Stomach (tissue), 19 donors: ENCODE measurements at places on chromosomes 4 and X. TPM values are rescaled to one million over a fixed set of nuclear protein-coding genes. Genes with fewer than 3 reads are reported as not detected.

- no peak for DNase-seq
These were observed 146.4 kb upstream of the EDNRA start for GRCh38 chr4:147334478-147334877.

DIAPH2 gene
- total RNA-seq: 52.5 TPM

- no peak for DNase-seq
These were observed 84.9 kb downstream of the RAB28 start for GRCh38 chr4:13399257-13399656.

MAP7D2 gene
- not detected for total RNA-seq

DNA sequence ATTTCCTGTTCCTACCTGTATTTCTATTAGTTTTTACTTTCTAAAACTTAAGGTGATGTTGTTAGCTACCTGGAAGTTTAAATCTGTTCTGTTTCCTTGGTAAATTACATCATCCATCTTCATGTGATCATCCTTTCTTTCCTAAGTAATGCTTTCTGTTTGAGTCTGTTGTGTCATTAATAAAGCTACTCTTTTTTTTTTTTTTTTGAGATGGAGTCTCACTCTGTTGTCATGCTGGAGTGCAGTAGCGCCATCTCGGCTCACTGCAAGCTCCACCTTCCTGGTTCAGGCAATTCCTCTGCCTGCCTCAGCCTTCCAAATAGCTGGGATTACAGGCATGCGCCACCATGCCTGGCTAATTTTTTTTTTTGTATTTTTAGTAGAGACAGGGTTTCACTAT lies 73.3 kb downstream of the FIP1L1 start:
- no peak for DNase-seq

ENPP6 gene
- 3.5 TPM for total RNA-seq

GRCh38 chr4:184655889-184656869 lies 6.6 kb downstream of the PRIMPOL start:
- no peak for DNase-seq

- no peak for DNase-seq
These were observed 71.4 kb upstream of the TTC29 start for GRCh38 chr4:147017081-147017480.

CXorf51A gene
- not detected for total RNA-seq

GRCh38 chrX:97021680-97022079 lies 138.0 kb downstream of the RPA4 start:
- no peak for DNase-seq

DNA sequence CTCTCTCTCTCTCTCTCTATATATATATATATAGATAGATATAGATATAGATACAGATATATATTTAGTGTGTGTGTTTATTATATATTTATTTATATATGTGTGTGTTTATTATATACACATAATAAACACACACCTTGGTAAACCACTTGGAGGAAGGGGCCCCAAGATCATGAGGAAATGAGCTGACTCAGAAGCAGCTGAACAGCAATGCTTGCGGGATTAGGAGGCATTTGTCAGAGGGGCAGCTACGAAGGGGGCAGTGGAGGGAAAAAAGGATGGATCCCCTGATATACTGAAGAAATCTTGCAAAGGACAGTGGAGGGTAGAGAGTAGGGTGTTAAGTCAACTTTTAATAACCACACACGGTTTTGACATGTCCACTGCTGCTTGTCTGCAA lies 120.0 kb upstream of the SORBS2 start:
- DNase-seq: no peak

KLHL15 gene
- 6.2 TPM for total RNA-seq
